ENCODE measurements at places on chromosomes 6 and 20.

DNA sequence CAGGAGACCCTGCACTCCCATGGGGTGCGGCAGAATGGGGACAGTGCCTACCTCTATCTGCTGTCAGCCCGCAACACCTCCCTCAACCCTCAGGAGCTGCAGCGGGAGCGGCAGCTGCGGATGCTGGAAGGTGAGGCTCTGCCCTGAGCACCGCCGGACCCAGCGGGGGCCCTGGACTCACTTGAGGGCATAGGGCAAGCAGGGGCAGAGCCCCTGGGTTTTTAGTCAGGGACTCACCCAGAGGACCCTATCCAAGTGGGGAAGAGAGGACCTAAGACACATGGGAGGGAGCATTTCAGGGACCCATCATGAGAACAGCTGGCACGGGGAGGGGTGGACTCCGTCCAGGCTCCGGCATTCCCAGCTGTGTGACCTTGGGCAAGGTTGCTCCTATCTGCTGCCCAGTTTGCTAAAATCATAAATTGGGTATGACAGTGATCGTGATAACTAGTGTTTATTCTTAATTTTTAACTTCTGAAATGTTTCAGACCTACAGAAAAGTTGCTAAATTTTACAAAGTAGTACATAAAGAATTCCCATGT lies 9.8 kb downstream of the RBCK1 start:
- DNase-seq = no peak

GRCh38 chr6:27279513-27280063 lies 32.1 kb downstream of the PRSS16 start:
- DNase-seq = no peak

DNA sequence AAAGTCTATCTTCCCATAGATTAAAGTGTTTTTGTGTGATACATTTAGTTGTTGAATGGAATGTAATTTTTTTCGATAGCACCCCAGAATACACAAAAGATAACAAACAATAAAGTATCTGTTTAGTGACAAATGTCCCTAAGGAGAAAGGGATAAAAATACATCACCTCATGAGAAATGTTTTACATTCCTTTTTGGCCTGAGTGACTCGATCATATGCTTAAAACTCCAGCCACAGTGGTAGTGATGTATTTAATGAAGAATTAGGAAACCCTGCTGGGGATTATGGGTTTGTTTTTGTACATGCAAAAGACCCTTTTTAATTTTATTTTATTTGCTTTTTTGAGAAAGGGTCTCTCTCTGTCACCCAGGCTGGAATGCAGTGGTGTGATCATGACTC lies 4.3 kb upstream of the SGK1 start:
- no peak for DNase-seq

- DNase-seq = no peak
Measured at GRCh38 chr6:150616586-150616985, 16.9 kb downstream of the PLEKHG1 start.

- DNase-seq = no peak
Measured at GRCh38 chr6:12709116-12709515, 7.5 kb upstream of the PHACTR1 start.

GRCh38 chr6:103895136-103895535 lies 964.6 kb downstream of the HACE1 start:
- DNase-seq = no peak

GRCh38 chr6:82711971-82712370 lies 348.4 kb downstream of the TPBG start:
- no peak for DNase-seq

DNA sequence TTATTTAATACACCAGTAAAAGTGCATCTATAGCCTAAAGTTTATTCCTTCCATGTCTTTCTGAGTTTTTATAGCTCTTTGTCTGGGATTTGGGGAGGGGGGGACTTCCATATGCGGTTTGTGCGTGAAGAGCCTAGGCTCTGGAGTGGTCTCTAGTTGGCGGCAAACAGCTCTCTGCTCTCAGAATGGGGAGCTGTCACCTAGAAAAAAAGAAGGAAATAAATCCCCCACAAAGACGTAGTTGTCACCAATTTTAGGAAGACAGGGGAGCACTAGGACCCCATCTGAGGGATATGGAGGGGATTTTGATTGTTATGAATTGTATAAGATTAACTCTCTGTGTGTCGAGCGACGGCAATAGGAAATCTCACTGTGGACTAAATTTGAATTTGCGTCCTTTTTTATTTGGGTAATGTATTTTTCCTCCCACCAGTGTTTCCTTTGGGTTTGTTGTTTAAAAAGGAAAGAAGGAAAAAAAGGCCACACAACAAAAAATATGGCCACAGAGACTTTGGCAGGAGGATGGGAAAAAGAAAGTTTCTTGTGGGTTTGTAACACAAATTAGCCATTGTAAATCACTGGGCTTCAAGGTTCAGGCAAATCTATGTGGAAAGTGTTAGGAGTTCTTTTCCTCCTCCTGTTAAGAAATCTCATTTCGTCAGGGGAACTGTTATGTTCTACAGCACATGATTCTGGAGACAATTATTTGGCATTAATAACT lies 7.4 kb downstream of the POU3F2 start:
- no peak for DNase-seq

DNA sequence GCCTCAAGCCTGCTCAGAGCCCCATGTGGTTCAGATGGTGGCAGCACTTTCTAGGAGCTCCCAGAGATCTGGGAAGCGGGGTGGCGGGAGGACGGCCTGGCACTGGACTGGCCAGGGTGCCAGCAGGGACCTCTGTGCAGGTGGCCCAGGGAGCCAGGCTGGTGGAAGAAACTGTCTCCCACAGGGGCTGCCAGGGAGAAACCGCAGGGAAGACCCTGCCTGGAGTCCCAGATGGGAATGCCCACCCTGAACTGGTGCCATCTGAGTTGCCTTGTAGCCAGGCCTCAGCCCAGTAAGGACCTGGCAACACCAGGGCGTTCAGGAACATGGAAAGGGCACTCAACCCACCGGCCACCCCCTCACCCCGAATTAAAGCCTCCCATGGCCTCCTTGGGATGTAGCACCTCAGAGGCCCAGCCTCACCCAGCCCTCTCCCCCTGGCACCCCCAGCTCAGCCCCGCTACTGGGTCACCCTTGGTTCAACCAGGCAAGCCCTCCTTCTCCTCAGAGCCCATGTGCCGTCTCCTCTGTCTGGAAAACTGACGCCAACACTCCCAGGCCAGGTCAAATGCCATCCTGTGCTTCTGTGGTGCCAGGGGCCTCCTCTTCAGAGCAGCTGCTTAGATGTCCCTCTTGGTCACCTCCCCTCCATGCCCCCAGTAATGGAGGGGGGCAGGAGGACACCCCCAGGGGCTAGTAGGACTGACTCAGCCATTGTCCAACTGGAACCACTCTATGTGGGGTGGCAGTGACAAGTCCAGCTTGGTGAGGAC lies 5.9 kb upstream of the C20orf144 start:
- no peak for DNase-seq

DNA sequence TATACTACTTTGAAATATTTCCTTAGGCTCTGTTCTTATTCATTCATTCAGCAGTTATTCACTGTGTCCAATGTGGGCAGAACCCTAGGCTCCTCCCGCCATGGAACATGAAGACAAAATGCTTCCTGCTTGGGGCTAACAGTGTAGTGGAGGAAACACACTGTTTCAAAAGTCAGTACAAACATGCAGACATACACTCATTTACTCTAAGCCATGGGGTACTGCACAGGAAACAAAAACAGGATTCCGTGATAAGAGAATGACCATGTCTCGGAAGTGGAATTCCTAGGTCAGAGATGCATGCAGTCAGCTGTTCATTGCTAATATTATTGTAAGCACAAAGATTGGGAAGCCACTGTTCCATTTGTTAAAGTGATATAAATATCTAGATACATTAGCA lies 18.4 kb upstream of the FAM209A start:
- DNase-seq = no peak

DNA sequence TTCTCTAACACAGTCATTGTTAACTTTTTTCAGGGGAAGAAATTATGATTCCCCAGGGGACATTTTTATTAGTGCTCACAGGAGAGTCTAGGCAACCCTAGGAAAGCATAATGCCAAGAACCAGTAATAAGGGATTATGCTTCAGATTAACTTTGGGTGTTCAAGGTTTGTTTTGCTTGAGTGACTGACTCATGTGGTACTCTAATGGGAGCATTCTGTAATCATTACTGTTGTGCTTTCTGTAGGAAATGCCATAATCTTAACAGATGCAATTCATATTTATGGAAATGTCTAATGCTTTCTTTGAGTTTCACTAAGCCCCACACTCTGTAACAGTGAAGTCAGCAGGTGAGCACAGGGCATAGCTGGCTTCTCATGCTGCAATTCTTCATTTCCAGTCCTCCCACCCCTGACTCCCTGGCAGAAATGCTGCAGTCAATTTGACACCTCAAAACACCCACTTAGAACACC lies 263.4 kb upstream of the MAN1A1 start:
- no peak for DNase-seq

DNA sequence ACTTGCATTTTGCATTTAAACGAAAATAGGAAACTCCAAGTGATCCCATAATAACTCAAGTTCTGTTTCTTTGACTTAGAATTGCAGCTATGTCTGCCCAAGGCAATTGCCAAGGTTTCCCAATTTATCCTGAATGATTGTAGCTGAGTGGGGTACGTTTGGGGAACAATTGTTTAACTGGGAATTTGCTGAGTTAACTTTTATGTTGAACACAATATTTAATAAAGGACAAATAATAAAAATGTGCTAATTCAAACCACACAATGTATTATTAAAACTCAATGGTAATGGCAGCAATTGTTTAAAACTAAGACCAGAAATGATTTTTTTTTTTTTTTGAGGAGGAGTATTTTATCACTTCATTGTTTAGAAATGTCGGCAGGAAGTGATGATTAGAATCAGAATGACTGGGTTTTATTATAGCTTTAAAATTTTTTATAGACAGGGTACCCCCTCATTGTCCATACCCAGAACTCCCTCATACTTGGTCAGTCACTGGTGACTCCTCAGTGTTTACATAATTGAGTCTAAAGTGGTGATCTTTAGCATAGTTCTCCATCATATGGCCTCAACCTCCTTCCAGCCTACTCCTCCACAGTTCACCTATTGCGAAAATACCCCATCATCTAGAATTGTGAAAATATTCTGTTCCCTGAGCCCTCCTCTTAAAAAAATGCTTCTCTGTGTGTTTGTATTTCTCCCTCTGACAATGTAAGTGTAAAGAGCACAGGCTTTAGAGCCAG lies 389.2 kb upstream of the CITED2 start:
- no peak for DNase-seq

DNA sequence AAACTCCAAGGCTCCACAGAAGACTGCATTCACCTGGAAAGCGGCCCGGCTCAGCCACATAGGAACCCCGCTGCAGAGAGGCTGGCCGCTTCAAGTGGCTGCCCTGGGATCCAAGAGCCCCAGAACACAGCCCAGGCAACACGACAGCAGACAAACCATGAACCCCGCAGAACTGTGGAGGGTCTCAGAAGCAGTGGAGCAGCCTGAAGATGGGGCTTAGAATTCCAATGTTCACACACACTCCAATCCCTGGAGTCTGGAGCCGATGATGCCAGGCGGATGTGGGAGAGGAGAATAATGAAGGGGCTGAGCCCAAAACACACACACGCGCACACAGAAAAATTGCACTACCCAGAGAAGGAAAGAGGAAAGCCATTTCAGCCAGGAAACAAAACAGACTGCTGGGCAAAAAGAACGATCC lies 52.4 kb downstream of the NINL start:
- no peak for DNase-seq

DNA sequence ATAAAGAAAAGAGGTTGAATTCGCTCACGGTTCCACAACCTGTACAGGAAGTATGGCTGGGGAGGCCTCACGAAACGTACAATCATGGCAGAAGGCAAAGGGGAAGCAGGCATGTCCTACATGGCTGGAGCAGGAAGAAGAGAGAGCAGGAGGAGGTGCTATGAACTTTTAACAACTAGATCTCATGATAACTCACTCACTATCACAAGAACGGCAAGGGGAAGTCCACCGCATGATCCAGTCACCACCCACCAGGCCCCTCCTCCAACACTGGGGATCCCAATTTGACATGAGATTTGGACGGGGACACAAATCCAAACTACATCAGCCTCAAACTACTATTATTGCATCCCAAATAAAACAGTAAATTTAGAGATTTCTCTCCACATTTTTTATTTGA lies 53.6 kb upstream of the CST7 start:
- no peak for DNase-seq

DNA sequence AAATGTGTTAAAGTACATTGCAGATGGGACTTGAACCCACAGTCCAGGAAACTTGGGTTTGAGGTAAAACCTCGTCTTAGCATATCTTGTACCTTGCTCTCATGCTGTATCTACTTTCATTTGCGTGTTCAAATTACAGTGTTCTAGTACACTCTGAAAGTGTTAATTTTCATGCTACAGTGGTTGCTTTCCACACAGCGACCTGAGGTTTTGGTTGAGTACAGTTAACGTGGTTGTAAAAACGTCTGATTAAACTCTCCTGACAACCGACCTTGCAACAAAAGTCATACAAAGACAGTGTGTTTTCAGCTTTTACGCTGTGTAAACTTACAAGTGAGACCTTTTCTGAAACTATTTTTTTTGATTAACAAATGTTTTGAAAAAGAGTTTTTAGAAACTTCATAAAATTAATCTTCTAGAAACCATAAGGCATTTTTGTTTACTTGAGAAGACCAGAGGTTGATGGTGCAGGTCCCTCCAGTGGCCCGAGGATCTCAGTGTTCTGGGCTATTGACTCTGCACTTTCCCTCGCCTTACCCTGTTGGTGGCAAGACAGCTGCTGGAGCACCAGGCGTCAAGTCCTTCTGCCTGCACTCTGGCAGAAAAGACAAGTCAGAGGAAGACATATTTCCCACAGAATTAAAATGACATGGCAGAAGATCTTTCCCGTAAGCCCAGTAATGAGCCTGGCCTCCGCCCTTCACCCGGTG lies 334.0 kb downstream of the THBS2 start:
- DNase-seq = no peak

DNA sequence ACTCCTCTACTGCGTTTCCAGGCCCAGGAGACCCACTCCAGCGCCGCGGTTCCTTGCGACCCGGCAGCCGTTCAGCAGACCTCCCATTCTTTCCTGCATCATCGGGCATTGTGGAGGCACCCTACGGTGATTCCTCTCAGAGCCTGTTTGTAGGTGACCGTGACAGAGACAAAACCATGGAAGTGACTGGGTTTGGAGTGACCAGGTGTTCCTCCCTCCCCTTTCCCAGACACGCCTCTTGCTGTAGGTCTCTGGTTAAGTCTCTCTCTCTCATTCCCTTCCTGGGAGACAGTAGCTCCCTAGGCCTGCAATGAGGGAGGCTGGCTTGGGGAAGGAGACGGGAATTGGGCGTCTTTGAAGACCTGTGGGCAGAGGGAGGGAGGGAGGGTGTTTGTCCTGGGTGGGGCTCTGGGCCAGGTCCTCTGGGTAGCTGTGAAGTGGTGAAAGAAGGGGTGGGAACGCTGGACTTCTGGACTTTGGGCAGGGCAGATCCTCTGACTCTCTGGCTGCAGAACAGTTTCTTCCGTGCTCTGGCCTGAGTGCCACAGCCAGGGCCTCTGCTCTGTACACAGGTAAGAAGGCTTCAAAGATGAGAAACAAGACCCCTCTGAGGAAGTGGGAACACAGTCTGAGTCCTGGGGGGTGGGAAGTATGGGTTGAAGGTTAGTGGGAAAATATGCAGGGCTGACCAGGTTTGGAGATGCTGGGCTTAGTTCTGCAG lies 763 bp downstream of the KLC4 start:
- no peak for DNase-seq
